ENCODE measurements at places on chromosomes 5 and 9.

DNA sequence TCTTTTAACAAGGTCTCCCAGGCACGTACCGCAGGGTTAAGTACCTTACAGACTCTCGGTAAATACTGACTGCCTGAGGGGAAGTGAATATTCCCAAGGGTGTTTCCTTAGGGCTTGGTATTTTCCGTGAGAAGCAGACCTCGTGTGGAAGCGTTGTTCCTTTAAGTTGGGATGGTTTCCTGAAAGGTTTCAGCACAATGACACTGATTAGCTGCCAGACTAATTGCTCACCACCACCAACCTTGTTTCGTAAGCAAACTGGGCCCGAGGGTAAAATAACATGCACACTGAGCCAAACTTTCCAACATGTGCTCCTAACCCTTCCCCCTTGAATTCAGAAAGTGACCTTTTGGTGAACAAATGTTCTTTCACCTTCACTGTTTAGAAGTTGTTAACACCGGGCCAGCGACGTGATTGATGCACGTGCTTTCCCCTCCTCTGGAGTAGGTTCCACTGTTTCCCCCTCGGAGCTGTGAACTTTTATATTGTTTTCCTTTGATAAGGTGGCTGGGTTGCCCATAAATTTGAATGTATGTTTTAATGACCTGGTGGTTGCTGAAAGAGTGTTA is 128.1 kb upstream of the RPS23 start:
- DNase-seq = no peak
- no peaks in the 10 kb centered on the region for H3K27me3 ChIP-seq
- H3K27ac ChIP-seq = no peak overlapping the region
- peaks cover 5% of the 10 kb centered on the region for H3K36me3 ChIP-seq
- H3K4me3 ChIP-seq = no peak overlapping the region
- peaks cover 8% of the 10 kb centered on the region for H3K4me1 ChIP-seq

- no peaks in the 10 kb centered on the region for H3K27me3 ChIP-seq
- no peak overlapping the region for H3K27ac ChIP-seq
- peaks cover 5% of the 10 kb centered on the region for H3K36me3 ChIP-seq
- DNase-seq = no peak
- H3K4me3 ChIP-seq = peak overlapping the region; percentile 29
- no peaks in the 10 kb centered on the region for H3K4me1 ChIP-seq
Observed at GRCh38 chr9:127912882-127913281, 4.0 kb downstream of the ST6GALNAC4 start.

DNA sequence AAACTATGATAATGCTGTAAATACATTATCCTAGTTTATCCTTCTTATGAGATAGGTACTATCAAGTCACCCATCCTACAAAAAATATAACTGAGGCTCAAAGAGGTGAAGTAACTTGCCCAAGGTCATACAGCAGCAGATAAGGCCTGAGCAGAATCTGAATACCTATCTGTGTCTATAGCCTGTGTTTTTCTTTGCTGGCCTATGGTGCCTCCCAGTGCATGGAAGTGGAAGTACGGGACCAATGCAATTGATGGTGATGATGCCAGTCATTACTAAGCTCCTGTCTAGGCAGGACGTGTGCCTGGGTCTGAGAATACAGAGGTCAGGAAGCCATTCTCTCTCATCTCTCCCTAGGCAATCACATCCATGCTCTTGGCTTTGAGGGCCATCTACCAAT is 67.8 kb downstream of the FAT2 start:
- H3K36me3 ChIP-seq = no peaks in the 10 kb centered on the region
- H3K27ac ChIP-seq = no peak overlapping the region
- no peaks in the 10 kb centered on the region for H3K4me1 ChIP-seq
- H3K4me3 ChIP-seq = no peak overlapping the region
- peak; percentile 23 for DNase-seq
- no peaks in the 10 kb centered on the region for H3K27me3 ChIP-seq

GRCh38 chr9:137685741-137686420 is 67.1 kb downstream of the EHMT1 start:
- H3K27me3 ChIP-seq = no peaks in the 10 kb centered on the region
- no peak overlapping the region for H3K4me3 ChIP-seq
- no peak for DNase-seq
- no peak overlapping the region for H3K27ac ChIP-seq
- H3K36me3 ChIP-seq = peaks cover 4% of the 10 kb centered on the region

- H3K4me3 ChIP-seq = peak overlapping the region; percentile 68
- no peaks in the 10 kb centered on the region for H3K27me3 ChIP-seq
- H3K27ac ChIP-seq = no peak overlapping the region
- peaks cover 28% of the 10 kb centered on the region for H3K4me1 ChIP-seq
- H3K36me3 ChIP-seq = peaks cover 80% of the 10 kb centered on the region
- no peak for DNase-seq
Observed at GRCh38 chr9:127444921-127445850, 6.0 kb downstream of the RPL12 start.

DNA sequence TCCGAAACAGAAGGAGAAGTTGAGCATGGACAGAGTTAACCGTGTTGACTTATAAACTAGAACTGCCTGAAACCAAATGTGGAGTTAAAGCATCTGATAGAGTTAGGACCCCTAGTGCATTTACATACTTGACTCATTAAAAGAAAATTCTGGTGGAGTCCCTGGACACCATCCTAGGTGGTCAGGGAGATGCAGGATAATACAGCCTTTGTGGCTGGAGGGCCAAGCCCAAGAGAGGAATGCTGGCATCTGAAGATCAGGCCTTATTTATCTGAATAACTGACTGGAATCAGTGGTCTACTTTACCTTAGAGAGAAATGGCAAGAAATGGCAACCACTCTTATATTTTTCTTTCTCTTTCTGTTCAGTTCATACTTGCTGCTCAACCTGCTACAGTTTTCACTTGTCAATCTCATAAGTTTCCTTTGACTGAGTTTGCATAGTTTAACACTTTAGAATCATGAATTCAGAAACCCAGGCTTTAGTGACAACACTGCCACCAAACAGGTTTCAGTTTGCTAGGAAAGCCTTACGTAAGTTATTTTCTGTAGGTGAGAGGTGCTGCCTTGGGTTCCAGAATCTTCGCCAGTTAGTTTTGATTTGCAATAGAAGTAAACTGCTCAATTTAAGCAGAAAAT is 10.2 kb downstream of the CMYA5 start:
- no peaks in the 10 kb centered on the region for H3K27me3 ChIP-seq
- H3K4me1 ChIP-seq = no peaks in the 10 kb centered on the region
- no peak overlapping the region for H3K27ac ChIP-seq
- no peak for DNase-seq

DNA sequence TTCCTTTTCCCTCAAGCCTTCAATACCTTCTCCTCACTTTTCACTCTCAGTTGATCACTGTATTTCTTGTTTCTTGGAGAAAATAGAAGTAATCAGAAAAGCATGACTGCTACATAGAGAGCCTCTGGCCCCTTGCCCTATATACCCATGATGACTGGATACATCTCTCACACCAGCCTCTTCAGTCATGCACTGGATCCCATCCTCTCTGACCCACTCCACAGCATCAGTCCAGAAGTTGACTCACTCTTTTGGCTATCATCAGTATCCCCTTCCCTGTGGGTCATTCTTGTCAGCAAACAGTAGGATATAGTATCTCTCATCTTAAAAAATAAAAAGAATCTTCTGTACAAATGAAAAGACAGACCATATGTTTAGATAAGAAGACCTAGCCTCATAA is 32.9 kb downstream of the PTCD2 start:
- H3K36me3 ChIP-seq = peaks cover 2% of the 10 kb centered on the region
- H3K4me1 ChIP-seq = peaks cover 6% of the 10 kb centered on the region
- H3K4me3 ChIP-seq = no peak overlapping the region
- H3K27ac ChIP-seq = no peak overlapping the region

GRCh38 chr5:102277144-102277543 is 18.9 kb downstream of the SLCO4C1 start:
- no peak overlapping the region for H3K4me3 ChIP-seq
- no peaks in the 10 kb centered on the region for H3K4me1 ChIP-seq
- no peak overlapping the region for H3K27ac ChIP-seq
- no peaks in the 10 kb centered on the region for H3K36me3 ChIP-seq
- no peak for DNase-seq

DNA sequence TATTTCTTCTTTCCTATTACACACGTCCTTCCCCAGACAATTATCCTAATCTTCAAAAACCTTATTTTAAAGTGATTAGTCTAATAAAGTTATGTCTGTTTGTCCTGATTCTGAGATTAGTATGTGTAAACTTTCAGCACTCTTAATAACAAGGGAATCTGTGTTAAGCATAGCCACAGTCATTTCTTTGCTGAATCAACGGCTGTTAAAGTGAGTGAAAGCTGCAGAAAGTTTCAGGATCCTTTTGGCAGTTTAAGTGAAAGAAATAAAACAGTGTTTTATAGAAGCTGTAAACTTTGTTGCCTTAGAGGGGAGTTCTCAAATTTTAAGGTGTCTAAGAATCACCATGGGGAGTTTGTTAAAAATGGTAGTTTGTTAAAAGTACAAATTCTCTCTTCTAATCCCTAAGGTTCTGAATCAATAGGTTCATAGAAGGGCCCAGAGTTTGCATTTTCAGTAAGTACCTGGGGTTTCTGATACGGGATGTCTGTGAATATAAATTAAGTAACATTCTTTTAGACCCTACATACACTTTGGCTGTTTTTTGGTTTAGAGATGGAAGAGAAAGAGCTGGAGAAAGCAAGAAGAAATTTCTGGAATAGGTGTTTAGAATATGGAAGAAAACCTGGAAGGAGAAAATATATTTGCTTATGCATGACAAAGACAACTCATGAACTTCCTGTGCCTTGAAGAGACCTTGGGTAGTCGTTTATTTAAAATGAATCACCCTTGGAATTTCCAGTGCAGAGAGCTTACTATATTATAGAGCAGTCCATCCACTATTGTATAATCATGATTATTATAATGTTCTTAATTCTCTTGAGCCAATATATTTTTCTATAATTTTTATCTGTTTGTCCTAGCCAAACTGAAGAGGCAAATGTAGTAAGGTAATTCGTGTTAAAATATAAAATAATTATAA is 45.7 kb downstream of the SCAMP1 start:
- peaks cover 10% of the 10 kb centered on the region for H3K4me1 ChIP-seq
- DNase-seq = no peak
- peaks cover 4% of the 10 kb centered on the region for H3K36me3 ChIP-seq

- H3K27ac ChIP-seq = no peak overlapping the region
- H3K4me3 ChIP-seq = no peak overlapping the region
- DNase-seq = no peak
- H3K27me3 ChIP-seq = no peaks in the 10 kb centered on the region
Observed at GRCh38 chr9:115548609-115549260, 430.8 kb upstream of the TNC start.

- peak within 1 kb of the TSS; percentile 93 for H3K4me3 ChIP-seq
- DNase-seq = peak; percentile 13
- peaks cover 25% of the 10 kb centered on the region for H3K4me1 ChIP-seq
- H3K27me3 ChIP-seq = peaks cover 68% of the 10 kb centered on the region
Observed at GRCh38 chr5:175657593-175658271, at the start of gene HRH2. TSS of gene HRH2 (plus strand) at chr5:175658071. CDS start at chr5:175683234, 25,163 bp downstream.

DNA sequence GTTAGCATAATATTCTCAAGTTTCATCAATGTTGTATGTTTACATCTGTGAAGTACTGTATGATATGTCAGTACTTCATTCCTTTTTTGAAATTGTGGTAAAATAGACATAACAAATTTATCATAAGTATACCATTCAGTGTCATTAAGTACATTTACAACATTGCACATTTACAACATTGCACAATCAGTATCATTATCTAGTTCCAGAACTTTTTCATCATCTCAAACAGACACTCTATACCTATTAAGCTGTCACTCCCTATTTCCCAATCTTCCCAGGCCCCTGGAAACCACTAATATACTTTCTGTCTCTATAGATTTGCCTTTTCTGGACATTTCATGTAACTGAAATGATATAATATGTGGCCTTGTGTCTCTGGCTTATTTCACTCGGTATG is 75.1 kb upstream of the ATG10 start:
- no peaks in the 10 kb centered on the region for H3K4me1 ChIP-seq
- H3K27ac ChIP-seq = no peak overlapping the region
- no peak overlapping the region for H3K4me3 ChIP-seq
- no peak for DNase-seq

GRCh38 chr9:76438841-76439588 is 20.0 kb upstream of the GCNT1 start:
- no peak overlapping the region for H3K4me3 ChIP-seq
- no peaks in the 10 kb centered on the region for H3K27me3 ChIP-seq
- DNase-seq = no peak
- no peaks in the 10 kb centered on the region for H3K36me3 ChIP-seq

- H3K27ac ChIP-seq = no peak overlapping the region
- no peak for DNase-seq
- no peaks in the 10 kb centered on the region for H3K36me3 ChIP-seq
- H3K4me3 ChIP-seq = no peak overlapping the region
- peaks cover 10% of the 10 kb centered on the region for H3K27me3 ChIP-seq
- H3K4me1 ChIP-seq = no peaks in the 10 kb centered on the region
Observed at GRCh38 chr5:35145012-35145411, 85.3 kb downstream of the PRLR start.

DNA sequence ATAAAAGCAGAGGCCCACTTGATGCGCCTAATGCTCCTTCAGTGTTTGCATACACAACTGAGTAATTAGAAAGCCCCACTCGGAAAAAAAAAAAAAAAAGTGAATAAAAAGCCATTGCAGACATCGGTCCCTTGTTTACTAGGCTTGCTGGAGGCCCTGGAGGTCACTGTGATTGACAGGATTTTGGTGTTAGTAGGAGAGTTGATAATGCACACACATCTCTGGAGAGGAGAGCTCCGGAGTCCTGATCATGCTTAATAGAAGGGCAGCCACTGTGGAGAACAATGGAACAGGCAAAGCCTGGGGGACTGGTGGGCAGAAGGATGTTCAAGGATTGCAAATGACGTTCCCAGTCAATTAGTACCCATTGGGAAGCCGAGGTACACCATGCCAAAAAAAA is 152.5 kb downstream of the EFNA5 start:
- DNase-seq = no peak
- H3K27ac ChIP-seq = peak overlapping the region; percentile 23
- H3K36me3 ChIP-seq = no peaks in the 10 kb centered on the region
- no peaks in the 10 kb centered on the region for H3K27me3 ChIP-seq
- peaks cover 77% of the 10 kb centered on the region for H3K4me1 ChIP-seq

DNA sequence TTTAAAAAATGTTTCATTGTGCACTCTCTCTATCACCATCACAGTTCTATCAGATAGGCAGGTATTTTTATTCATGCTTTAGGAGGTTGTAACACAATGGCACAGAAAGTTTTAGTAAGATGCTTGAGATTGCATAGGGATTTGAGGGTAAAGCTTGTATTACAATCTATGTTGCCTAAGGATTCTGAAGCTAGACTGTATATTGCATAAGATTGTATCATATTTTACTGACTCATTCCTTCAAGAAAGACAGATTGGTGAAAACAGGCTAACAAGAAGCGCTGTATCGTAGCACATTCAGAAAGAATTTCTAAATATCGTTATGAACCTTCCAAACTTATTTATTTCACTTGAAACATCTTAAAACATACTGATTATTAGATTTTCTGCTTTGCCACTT is 577.7 kb downstream of the EBF1 start:
- no peak for DNase-seq
- H3K4me1 ChIP-seq = peaks cover 9% of the 10 kb centered on the region
- no peaks in the 10 kb centered on the region for H3K36me3 ChIP-seq
- H3K4me3 ChIP-seq = no peak overlapping the region

GRCh38 chr5:151699071-151699901 is 12.6 kb upstream of the SPARC start:
- H3K36me3 ChIP-seq = no peaks in the 10 kb centered on the region
- no peaks in the 10 kb centered on the region for H3K27me3 ChIP-seq
- H3K4me3 ChIP-seq = peak overlapping the region; percentile 3
- H3K27ac ChIP-seq = peak overlapping the region; percentile 97
- H3K4me1 ChIP-seq = peaks cover 59% of the 10 kb centered on the region
- DNase-seq = no peak
